ENCODE measurements at places on chromosomes 3 and 15. TPM values are rescaled to one million over a fixed set of nuclear protein-coding genes. Genes with fewer than 3 reads are reported as not detected.

- peak; percentile 77 for DNase-seq
Measured at GRCh38 chr15:92521624-92522008, 127.9 kb downstream of the ST8SIA2 start.

- no peak for DNase-seq
Measured at GRCh38 chr15:44580105-44580504, 43.2 kb downstream of the EIF3J start.

GRCh38 chr3:126125341-126125740, 41.4 kb upstream of the SLC41A3 start:
- DNase-seq: no peak

GRCh38 chr15:60179786-60180391, 175.8 kb downstream of the FOXB1 start:
- DNase-seq: peak; percentile 9

GRCh38 chr3:14434498-14435151, 32.2 kb downstream of the SLC6A6 start:
- DNase-seq: peak; percentile 51

DNA sequence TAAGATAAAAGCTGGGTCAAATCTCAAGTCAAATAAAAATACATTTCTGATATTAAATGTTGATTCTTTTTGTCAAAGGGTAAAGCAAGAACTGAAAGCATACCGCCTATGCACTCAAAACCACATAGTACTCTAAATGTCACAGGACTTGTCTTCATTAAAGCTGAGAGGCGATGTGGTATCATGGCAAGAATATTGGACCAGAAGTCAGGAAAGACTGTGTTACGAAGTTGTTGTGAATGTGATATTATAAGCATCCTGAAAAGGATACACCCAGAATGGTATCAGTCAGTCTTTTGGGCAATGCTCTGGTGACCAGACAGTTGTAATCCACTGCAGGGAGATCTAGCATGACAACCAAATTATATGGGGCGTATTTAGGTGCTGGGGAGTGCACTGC, 33.8 kb downstream of the TIGIT start:
- no peak for DNase-seq

- DNase-seq: no peak
Measured at GRCh38 chr3:184177331-184177731, 2.7 kb downstream of the AP2M1 start.

GRCh38 chr15:48654801-48655200, 9.3 kb upstream of the FBN1 start:
- no peak for DNase-seq

GRCh38 chr3:71532639-71533395, 50.7 kb downstream of the FOXP1 start:
- no peak for DNase-seq

- DNase-seq: no peak
Measured at GRCh38 chr3:173191611-173192010, 50.6 kb upstream of the SPATA16 start.

DNA sequence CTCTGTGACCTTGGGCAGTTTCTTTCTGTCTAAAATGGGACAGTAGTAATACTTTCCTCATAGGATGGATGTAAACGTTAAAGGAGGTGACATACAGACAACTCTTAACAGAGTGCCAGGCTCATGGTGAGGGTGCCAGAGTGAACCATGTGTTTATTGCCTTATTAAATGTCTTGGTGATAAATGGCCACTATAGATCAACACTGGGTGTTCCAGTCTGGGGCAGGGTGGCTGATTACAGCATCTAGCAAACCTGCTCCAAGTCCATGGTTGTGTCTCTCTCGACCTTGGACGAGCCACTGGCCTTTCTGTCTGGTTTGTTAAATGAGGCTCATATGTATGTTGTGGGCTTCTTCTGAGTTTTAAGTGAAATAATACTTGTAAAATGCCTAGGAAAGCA, 75.1 kb downstream of the TRAK1 start:
- DNase-seq: no peak

GRCh38 chr15:31320022-31320421, 6.6 kb upstream of the KLF13 start:
- no peak for DNase-seq

- DNase-seq: no peak
Measured at GRCh38 chr3:154105218-154105975, 15.8 kb upstream of the ARHGEF26 start.

GRCh38 chr3:45881078-45882022, 5.0 kb upstream of the CCR9 start:
- peak; percentile 52 for DNase-seq

GRCh38 chr3:159593927-159594605, 394.6 kb upstream of the IL12A start:
- DNase-seq: no peak

DNA sequence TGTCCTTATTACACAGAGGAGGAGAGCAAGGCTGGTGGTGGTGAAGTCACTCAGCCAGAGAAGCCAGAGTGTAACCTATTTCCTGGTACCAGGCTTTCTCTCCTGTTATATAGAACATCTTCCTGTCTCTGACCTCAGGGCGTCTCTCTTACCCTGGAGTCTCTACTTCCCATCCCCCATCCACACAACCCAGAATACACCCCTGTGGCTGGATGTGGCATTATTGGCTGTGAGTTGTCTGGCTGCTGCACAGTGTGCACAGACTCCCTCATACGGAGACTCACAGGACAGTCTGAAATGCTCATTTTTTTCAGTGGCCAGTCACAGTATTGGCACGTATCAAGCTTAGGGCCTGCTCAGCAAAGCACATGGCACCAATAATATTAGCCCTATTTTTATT, 8.6 kb downstream of the PODXL2 start:
- no peak for DNase-seq

DNA sequence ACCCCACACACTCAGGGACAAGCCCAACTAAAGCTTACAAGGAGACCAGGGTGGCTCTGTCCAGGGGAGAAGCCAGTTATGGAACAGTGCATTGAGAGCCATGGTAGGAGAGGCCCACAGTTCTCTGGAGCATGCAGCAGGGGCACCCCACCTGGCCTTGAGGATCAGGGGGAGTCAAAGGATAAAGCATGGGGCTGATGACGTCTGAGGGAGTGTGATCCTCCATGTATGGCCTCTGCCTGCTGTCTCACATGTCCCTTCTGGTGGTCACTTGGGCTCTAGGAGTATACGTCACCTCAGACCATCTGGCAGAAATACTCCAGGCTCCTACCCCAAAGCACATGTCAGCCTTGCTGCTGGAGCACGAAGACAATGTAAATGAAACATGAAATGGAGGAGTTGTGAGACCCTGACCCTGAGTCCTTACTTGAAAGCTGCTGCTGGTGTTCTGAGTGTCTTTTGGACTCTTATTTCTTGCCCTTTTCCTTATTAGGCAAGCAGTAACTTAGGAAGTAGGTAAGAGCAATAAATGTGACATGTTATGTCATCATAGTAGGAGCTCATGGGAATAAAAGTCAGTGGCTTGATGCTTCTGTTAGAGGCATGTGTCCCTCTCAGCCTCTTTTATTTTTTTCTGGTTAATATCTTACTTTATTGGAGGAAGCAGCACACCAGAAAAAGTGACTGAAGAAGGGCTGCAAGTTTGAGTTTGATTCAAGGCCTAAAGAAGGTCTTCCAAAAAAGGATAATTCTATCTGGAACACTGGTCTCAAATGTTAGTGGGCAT, 15.5 kb downstream of the SRPRB start:
- no peak for DNase-seq

DNA sequence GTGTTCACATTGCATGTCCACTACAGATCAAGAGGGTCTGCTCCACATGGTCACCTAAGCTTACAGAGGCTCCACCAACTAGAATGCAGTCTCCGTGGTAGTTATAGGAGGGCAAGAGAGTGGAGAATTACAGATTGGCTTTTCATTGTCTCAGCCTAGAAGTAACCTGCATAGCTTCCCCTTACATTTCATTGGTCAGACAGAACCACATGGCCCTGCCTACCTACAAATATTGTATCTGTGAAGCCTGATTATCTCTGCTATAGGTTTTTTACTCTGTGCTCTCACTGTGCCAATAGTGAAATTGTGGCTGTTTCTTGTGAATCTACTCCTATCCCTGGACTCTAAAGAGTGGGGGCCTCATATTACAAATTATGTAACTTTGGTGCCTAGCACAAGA, 2.5 kb upstream of the TLNRD1 start:
- no peak for DNase-seq

- DNase-seq: no peak
Measured at GRCh38 chr15:100339999-100340398, 1.8 kb downstream of the ADAMTS17 start.

DNA sequence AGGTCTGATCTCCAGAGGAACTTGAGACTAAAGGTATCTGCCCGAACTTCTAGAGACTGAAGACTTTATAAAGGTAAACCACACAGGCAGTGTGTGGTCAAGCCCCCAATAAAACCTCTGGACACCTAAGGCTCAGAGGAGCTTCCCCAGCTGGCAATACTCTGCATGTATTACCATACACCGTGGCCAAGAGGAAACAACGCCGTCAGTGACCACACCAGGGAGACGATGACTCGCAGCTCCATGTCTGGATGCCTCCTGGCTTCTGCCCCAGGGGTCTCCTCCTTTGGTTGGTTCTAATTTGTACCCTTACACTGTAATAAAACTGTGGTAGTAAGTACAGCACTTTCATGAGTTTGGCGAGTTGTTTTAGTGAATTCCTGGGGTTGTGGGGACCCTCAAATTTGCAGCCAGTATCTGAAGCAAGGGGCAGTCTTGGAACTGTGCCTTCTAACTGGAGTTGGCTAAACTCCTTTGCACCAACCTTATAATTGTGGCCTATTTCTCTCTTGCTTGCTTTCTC, 32.1 kb upstream of the BCL2L10 start:
- DNase-seq: peak; percentile 59

DNA sequence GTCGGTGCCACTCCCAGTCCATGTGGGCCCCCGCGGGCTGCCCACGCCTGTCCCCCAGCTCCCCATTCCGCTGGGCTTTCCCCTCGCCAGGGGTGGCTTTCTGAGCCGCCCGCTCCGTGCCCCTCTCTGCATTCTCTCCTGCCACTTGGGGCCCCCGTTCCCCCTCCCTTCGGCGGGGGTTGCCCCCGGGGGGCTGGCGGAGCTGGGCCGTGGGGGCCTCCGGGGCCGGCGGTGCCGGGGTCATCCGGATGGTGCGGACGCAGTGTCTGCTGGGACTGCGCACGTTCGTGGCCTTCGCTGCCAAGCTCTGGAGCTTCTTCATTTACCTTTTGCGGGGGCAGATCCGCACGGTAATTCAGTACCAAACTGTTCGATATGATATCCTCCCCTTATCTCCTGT, 46.5 kb downstream of the GRAMD1C start:
- DNase-seq: no peak

- DNase-seq: no peak
Measured at GRCh38 chr3:61806810-61807209, 245.4 kb downstream of the PTPRG start.

DNA sequence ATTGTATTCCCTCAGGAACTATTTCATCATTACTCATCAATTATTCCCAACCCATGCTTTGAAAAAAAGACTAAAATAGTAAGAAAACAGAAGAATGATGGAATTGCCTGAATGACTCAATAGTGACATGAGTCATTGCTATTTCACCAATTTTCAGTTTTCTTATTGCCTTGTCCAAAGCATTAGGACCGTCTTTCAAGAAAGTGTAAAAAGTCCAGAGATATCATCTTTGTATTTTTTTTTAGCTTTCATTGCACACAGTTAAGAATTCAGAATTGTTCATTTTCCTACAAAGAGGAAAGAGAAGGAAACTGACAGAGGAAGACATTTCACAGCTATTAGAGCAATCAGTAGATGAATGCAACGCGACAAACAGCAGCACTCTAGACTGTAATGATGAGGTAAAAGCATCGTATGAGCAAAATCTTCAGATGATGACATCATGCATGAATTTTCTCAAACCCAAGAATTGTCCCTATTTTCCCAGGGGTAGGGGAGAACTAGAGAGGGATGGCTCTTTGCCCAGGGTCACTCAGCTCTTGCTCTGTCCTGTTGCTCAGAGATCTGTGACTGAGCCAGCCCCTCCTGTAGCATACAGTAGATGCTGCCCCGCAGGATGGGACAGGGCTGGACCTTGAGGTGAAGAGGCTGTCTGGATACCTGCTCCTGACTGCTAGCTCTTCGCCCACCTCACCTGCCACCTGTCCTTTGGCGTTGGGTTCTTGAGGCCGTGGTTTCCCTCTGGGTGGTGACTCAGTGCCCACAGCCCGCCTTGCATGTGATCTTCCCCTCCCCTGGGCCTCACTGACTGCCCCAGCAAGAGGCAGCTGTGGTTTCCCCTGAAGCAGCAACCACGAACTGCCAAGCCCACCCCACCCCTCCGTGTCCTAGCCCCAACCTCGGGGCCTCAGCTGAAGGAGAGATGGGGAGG, 84.8 kb downstream of the PPCDC start:
- peak; percentile 6 for DNase-seq

DNA sequence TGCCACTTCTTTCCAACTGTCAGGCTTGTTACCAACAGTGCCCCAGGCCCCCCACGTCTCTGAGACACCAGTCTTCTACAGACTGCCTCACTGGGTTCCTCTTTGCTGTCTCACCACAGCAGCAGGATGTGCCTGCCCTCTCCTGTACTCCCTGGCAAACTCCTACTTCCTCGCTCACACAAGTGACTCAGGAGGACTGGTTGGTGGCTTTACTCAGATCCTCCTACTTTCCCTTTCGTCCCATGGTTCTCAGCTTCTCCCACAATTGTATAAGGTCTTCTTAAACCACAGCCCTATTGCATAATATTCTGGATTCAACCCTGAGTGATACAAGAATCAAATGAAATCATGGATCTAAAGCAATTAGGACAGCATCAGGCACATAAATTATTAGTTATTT, 246.6 kb upstream of the PROK2 start:
- peak; percentile 4 for DNase-seq

- no peak for DNase-seq
Measured at GRCh38 chr3:61855211-61855610, 293.8 kb downstream of the PTPRG start.

DNA sequence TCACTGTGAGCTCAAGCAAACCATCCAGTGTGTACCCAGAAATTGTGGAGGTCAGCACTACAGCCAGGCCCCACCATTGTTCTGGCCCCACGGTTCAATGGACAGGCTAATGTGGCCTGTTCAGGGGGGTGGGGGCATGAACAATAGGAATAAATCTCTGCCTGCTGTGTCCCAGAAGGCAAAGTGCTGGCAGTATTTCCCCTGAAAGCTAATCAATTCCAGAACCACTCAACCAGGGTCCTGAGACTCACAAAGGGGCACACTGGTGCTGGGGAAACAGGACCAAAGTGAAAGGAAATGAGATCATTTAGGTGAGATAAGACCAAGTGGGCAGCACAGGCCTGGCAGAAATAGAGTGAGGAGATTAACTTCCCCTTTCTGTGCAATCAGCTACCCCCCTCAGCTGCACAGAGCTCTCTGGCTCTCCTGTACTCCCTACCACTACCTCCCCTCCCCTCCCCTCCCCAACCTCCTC, 11.5 kb downstream of the CRYGS start:
- no peak for DNase-seq

- DNase-seq: no peak
Measured at GRCh38 chr15:59991834-59992233, 12.3 kb upstream of the FOXB1 start.

The GOLGA6L4 gene
- total RNA-seq: not detected

The SLC12A8 gene
- 52.7 TPM for total RNA-seq

The VIPR1 gene
- not detected for total RNA-seq

The GOLGA8S gene
- not detected for total RNA-seq

Measured in MG63 (cell line).